ENCODE measurements at places on chromosomes 1 and 21.

DNA sequence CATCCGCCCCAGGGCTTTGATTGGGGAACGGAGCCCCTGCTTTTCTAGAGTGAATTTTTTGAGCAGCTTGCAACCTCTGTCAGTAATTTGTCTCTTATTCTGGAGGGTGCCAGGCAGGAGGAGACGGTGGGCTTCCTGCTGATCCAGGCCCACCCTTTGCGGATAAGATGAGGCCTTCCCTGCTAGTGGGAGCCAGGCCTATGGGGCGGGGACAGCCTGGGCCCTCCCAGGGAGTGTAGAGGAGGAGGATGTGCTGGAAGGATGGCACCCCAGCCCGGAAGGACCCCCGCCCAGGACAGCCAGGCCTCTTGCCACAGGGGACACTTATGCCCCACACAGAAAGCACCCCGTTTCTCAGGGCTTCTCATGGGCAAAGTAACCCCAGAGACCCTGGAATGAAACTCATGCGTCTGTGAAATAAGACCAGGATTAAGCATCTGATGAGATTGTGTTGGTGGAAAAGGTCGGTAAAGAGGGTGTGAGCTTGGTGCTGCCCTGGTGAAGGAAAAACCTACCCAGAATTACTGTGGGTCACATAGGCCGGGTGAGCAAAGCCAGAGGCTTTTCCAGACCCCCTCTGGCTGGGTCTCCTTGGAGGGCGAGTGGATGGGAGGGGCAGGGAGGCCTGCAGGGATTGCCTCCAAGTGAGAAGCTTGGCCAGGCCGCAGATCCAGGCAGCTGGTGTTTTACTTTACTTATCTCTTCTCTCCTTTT lies 118.7 kb downstream of the SIK1 start:
- no peak for DNase-seq

GRCh38 chr1:79679916-79680315 lies 673.4 kb upstream of the ADGRL4 start:
- no peak for DNase-seq

DNA sequence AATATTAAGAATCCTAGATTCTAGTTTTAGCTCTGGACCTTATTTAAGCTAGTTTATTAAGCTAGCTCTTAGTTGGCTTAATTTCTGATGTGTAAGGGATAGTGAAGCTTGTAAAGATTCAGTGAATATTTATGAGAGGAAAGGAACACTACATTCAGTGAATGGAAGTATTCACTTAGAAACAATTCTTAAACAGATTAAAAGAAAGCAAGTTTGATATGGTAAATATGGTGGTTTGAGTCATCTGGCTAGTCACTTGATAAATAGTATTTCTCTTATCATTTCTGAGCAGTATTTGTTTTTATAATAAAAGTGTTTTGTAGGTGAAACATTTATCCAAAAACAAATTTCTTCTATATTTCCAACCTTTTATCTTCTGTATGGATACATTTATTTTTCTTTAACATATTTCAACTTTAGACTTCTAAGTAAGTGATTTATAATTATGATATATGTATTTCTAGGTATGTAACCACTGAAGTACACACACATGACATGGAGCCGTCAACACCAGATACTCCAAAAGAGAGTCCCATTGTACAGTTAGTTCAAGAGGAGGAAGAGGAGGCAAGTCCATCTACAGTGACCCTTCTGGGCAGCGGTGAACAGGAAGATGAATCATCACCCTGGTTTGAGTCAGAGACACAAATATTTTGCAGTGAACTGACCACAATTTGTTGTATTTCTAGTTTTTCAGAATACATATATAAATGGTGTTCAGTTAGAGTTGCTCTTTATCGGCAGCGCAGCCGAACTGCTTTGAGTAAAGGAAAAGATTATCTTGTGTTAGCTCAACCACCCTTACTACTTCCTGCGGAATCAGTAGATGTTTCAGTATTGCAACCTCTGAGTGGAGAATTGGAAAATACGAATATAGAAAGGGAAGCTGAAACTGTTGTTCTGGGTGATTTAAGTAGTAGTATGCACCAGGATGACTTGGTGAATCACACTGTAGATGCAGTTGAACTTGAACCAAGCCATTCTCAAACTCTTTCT lies 55.6 kb downstream of the SUCO start:
- no peak for DNase-seq

- no peak for DNase-seq
Measured at GRCh38 chr1:151371370-151372057, 991 bp downstream of the SELENBP1 start.

DNA sequence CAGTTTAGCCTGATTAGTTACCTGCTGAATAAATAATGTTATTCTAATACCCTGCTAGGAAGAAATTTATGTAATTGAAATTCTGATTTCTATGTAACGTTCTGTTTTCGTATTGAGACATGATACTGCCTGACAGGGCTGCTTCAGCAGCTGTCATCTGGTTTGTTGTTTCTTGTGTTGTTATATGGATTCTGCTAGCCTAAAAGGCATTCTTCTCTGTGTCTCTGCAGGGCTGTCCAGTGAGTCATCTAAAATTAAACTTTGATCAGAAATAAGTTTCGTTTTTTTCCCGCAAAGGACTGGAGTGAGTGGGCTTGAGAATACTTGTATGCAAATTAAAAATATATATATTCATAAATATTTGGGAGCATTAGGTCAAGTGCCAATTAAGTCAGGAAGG lies 93.0 kb downstream of the DYRK1A start:
- DNase-seq, result no peak

DNA sequence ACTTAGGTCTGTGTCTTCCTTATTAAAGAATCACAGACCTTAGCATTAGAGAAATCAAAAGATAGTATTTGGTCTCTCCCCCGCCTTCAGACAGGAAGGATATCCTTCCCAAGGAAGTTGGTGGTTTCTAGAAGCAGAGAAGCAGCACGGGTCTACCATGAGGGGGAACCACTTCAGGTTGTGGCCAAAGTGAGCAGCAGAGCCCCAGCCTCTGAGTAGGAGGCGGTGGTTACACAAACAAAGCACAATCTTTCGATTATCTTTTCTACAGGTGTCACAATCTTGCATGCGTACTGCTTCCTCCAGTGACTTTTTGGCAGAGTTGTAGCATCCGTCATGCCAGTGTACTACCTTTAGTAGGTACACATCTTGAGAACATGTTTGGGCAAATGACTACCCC lies 8.8 kb downstream of the PGLYRP4 start:
- no peak for DNase-seq

- DNase-seq, result no peak
Measured at GRCh38 chr1:174391716-174392115, 56.0 kb upstream of the GPR52 start.

DNA sequence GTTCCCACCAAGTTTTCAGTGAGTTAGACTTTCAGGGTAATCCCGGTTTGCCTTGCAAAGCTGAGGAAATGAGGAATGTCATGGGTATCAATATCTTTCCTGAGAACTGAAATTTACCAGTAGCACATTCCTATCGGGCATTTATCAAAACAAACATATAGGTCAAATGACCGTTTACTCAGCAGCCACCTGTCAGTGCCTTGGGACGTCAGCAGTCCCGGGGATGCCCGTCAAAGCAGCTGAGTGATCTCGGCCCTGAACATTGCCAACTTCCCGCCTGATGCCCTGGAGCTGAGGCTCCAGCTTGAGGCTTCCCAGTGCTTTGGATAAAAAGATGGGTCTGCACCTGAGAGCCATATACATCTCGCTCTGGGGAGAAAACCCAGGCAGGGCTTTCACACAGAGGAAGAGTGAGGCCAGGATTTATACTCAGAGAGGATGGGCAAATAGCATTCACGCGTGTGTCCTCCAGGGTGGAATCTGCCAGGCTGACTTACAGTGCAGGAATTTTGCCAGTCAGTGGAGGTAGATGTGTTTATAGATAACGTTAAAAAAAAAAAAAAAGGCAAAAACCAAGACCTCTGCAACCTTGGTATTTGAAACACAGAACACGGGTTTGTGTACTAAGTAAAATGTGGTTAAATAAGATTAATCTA lies 435.7 kb upstream of the VAMP3 start:
- no peak for DNase-seq

- DNase-seq, result no peak
Measured at GRCh38 chr1:236081546-236082227, 16.8 kb upstream of the NID1 start.

GRCh38 chr21:38897532-38898421 lies 92.0 kb downstream of the ETS2 start:
- DNase-seq, result no peak

- DNase-seq, result no peak
Measured at GRCh38 chr1:9322661-9323244, 30.1 kb downstream of the SPSB1 start.

GRCh38 chr1:221025501-221025900 lies 146.3 kb downstream of the HLX start:
- no peak for DNase-seq

GRCh38 chr1:18353528-18353927 lies 127.2 kb upstream of the KLHDC7A start:
- DNase-seq, result no peak

GRCh38 chr1:41434748-41435449 lies 49.6 kb downstream of the EDN2 start:
- no peak for DNase-seq

DNA sequence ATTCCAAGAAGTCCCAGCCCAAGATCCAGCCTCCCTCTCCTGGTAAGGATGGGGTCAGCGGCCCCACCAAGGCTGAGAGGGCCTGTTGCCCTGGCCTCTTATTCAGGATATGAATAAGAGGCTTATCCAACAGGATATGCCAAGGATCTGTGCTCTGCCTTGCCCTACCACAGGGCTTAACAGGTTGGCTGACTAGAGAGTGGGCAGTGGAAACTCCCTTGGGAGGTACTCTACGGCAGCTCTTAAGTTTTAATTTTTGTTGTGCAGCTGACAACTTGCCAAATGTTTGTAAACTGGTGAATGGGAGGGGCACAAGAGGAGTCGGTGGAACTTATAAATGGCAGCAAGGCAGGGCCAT lies 16.5 kb upstream of the PIGV start:
- DNase-seq, result no peak

DNA sequence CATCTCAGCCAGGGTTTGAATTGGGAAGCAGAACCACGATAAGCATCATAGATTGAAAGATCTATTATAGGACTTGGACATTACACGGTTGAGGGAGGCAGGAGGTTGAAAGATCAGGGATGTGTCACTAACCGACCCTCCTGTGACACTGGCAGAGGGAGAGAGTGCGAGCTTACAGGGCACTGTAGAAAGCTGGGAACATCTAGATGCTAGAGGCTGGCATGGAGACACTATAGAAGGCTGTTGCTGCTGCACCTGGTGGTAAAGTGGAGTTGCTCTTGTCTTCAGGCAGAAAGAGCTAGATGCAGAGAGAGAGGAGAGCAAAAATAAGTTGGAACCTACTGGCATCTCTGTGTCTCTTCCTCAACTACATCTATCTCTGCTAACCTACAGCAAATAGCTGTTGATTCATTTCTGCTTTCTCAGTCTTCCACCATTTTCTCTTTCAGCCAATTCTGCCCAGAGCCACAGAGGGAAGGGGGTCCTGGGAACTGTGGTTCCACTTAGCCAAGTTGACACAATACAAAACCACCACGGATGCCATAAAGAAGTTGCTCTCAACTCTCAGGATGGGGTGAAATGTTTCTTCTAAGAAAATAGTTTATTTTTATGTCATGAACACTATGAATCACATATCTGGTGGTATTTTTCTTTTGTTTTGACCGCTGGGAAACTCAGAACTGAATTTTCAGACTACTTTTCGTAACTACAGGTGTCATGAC lies 155.9 kb downstream of the ZNF281 start:
- DNase-seq, result no peak

DNA sequence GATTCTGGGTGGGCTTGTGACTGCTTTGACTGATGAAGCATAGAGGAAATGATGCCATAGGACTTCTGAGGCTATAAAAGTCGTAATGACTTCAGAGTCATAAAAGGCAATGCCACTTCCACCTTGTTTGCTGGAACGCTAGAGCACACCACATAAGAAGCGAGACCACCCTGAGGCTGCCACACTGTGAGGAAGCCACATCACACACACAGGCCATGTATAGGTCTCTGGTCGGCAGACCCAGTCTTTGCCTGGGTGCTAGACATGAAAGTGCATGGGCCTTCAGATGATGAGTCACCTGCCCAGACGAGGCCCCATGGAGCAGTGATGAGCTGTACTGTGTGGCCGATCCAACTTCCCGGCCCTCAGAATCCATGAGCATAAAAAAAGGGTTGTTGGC lies 14.2 kb upstream of the KANK4 start:
- no peak for DNase-seq

GRCh38 chr21:32132881-32133280 lies 146.0 kb downstream of the MIS18A start:
- DNase-seq, result no peak

GRCh38 chr1:200979574-200980451 lies 43.7 kb downstream of the KIF21B start:
- DNase-seq, result peak; percentile 75

GRCh38 chr1:183234660-183235476 lies 48.8 kb downstream of the LAMC2 start:
- DNase-seq, result no peak

DNA sequence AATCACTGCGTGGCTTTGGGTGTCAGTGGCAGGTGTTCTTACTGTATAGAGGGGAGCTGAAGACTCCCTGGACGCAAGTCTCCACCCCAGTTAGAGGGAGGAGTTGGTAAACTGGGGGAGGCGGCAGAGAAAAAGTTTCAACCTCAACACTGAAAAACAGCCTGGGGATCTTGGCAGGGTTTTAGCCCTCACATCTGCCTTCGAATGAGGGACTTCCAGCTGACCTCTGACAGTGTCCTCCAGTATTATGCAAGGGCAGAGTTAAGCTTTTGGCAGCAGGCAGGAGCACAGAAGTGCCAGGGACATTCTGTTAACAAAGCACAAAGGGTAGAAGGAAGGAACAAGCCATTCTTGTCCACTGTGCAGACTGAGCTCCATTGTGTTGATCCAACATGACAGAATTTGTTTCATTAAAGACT lies 41.2 kb upstream of the RAB4A start:
- no peak for DNase-seq

DNA sequence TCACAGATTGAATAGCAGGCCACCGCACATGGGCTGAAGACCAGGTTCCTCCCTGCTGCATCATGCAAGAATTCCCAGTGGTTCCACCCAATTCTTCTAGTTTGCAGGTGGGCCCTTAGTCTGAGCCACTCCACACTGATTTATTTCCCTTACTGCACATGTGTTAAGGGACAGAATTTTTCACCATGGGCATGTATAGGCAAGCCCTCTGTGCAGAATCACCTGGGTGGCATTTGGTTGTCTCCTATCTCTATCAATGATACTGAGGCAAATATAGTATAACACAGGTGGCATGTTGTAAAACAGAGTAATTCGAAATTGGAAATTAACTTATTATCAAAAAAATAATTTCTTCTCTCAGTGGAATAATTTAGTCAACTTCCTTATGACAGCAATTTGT lies 1892.4 kb downstream of the NCAM2 start:
- DNase-seq, result no peak

- no peak for DNase-seq
Measured at GRCh38 chr1:51666478-51666877, 49.6 kb downstream of the OSBPL9 start.

Measured in stimulated activated CD4-positive, alpha-beta T cell treated with anti-CD3 and anti-CD28 coated beads, Interleukin-2, amount 100 ng/mL, for 48 hours (primary cell).